Esophagus squamous epithelium (tissue), 5 donors: ENCODE measurements at places on chromosomes 5 and 9. TPM values are rescaled to one million over a fixed set of nuclear protein-coding genes. Genes with fewer than 3 reads are reported as not detected.

DNA sequence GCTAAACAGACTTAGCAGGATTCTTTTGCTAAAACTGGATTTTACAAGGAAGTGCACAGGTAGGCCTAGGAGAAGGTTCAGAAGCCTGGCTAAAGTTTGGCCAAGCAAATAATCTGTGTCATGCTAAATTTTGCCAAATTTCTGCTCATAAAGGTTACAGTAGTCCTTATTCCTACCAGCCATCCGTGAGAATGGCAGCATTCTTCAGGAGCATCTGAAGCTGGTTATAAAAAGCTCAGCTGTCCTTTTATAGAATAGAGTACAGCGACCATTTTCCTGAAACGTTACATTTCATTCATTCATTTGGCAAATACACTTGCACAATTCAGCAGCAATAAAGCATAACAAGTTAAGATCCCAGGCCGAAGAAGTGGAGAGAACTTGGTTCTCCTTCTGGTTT is 6.9 kb downstream of the GSN start:
- no peak for DNase-seq
- H3K27me3 ChIP-seq: no peaks in the 10 kb centered on the region
- no peak overlapping the region for H3K4me3 ChIP-seq
- H3K4me1 ChIP-seq: peaks cover 34% of the 10 kb centered on the region

GRCh38 chr9:11931109-11931508 is 762.1 kb upstream of the TYRP1 start:
- no peaks in the 10 kb centered on the region for H3K4me1 ChIP-seq
- no peaks in the 10 kb centered on the region for H3K27me3 ChIP-seq
- no peak overlapping the region for H3K27ac ChIP-seq
- DNase-seq: no peak
- no peaks in the 10 kb centered on the region for H3K36me3 ChIP-seq

- no peaks in the 10 kb centered on the region for H3K27me3 ChIP-seq
- no peak overlapping the region for H3K27ac ChIP-seq
- H3K36me3 ChIP-seq: no peaks in the 10 kb centered on the region
- H3K4me1 ChIP-seq: no peaks in the 10 kb centered on the region
- no peak overlapping the region for H3K4me3 ChIP-seq
These were observed 501.0 kb downstream of the BNC2 start for GRCh38 chr9:16369427-16369826.

PKD2L2 gene
- not detected for total RNA-seq

GRCh38 chr9:136437839-136438547 is 1.7 kb downstream of the INPP5E start:
- H3K27me3 ChIP-seq: no peaks in the 10 kb centered on the region
- DNase-seq: no peak
- H3K4me3 ChIP-seq: peak overlapping the region; percentile 99

- no peak for DNase-seq
- H3K27me3 ChIP-seq: no peaks in the 10 kb centered on the region
- no peaks in the 10 kb centered on the region for H3K36me3 ChIP-seq
- H3K4me3 ChIP-seq: no peak overlapping the region
- no peaks in the 10 kb centered on the region for H3K4me1 ChIP-seq
These were observed 20.0 kb upstream of the RGMB start for GRCh38 chr5:98753507-98753906.

GIN1 gene
- 6.8 TPM for total RNA-seq

DNA sequence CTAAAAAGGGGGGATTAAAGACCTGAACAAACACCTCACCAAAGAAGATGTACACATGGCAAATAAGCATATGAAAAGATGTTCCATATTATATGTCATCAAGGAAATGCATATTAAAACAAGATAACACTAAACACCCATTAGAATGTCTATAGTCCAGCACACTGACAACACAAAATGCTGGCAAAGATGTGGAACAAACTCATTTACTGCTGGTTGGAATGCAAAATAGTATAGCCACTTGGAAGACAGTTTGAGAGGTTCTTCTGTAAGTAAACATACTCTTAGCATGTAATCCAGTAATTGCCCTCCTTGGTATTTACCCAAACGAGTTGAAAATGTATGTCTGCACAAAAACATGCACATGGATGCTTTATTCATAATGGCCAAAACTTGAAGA is 73.6 kb downstream of the RGMB start:
- H3K36me3 ChIP-seq: no peaks in the 10 kb centered on the region
- H3K4me3 ChIP-seq: no peak overlapping the region
- H3K27me3 ChIP-seq: no peaks in the 10 kb centered on the region
- DNase-seq: no peak
- H3K27ac ChIP-seq: no peak overlapping the region
- no peaks in the 10 kb centered on the region for H3K4me1 ChIP-seq

NOTCH1 gene
- 33.9 TPM for total RNA-seq

PLPP7 gene
- total RNA-seq: 0.40 TPM

DNA sequence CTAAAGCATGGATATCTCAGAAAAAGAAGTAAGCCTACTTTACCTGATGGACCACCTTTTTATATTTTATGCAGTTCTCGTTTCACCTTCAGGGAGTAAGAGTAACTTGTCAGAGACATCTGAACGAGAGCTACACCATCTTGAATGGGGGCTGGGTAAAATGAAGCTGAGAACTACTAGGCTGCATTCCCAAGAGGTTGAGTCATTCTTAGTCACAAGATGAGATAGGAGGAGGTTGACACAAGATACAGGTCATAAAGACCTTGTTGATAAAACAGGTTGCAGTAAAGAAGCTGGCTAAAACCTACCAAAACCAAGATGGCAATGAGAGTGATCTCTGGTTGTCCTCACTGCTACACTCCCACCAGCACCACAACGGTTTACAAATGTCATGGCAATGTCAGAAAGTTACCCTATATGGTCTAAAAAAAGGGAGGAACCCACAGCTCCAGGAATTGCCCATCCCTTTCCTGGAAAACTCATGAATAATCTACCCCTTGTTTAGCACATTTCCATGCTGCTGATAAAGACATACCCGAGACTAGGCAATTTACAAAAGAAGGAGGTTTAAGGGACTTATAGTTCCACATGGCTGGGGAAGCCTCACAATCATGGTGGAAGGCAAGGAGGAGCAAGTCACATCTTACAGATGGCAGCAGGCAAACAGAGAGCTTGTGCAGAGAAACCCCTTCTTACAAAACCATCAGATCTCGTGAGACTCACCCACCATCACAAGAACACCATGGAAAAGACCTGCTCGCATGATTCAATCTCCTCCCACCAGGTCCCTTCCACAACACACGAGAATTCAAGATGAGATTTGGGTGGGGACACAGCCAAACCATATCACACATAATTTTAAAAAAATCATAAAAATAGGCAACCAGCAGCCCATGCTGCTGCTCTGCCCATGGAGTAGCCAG is 62.5 kb downstream of the GIN1 start:
- H3K36me3 ChIP-seq: no peaks in the 10 kb centered on the region
- DNase-seq: no peak
- no peaks in the 10 kb centered on the region for H3K4me1 ChIP-seq
- no peaks in the 10 kb centered on the region for H3K27me3 ChIP-seq

DNA sequence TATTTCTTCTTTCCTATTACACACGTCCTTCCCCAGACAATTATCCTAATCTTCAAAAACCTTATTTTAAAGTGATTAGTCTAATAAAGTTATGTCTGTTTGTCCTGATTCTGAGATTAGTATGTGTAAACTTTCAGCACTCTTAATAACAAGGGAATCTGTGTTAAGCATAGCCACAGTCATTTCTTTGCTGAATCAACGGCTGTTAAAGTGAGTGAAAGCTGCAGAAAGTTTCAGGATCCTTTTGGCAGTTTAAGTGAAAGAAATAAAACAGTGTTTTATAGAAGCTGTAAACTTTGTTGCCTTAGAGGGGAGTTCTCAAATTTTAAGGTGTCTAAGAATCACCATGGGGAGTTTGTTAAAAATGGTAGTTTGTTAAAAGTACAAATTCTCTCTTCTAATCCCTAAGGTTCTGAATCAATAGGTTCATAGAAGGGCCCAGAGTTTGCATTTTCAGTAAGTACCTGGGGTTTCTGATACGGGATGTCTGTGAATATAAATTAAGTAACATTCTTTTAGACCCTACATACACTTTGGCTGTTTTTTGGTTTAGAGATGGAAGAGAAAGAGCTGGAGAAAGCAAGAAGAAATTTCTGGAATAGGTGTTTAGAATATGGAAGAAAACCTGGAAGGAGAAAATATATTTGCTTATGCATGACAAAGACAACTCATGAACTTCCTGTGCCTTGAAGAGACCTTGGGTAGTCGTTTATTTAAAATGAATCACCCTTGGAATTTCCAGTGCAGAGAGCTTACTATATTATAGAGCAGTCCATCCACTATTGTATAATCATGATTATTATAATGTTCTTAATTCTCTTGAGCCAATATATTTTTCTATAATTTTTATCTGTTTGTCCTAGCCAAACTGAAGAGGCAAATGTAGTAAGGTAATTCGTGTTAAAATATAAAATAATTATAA is 45.7 kb downstream of the SCAMP1 start:
- H3K4me1 ChIP-seq: no peaks in the 10 kb centered on the region
- no peak overlapping the region for H3K27ac ChIP-seq
- no peak overlapping the region for H3K4me3 ChIP-seq
- DNase-seq: no peak
- H3K27me3 ChIP-seq: no peaks in the 10 kb centered on the region
- no peaks in the 10 kb centered on the region for H3K36me3 ChIP-seq

FBP2 gene
- total RNA-seq: 0.38 TPM

GRCh38 chr5:2003690-2004365 is 121.1 kb upstream of the IRX4 start:
- H3K4me3 ChIP-seq: no peak overlapping the region
- no peak overlapping the region for H3K27ac ChIP-seq
- no peaks in the 10 kb centered on the region for H3K27me3 ChIP-seq
- DNase-seq: no peak
- H3K4me1 ChIP-seq: peaks cover 4% of the 10 kb centered on the region

DNA sequence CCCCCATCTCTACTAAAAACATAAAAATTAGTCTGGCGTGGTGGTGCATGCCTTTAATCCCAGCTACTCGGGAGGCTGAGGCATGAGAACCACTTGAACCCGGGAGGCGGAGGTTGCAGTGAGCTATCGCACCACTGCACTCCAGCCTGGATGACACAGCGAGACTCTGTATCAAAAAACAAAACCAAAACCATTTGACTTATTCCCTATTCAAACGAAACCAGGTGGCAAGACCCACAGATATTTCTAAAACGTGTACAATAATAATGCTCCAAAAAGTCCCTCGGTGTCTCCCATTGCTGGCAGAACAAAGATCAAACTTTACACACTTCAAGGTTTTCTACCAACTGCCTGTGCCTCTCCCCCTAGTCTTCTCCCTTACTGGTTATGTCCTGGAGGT is 29.8 kb downstream of the HMGCR start:
- no peak overlapping the region for H3K4me3 ChIP-seq
- H3K27me3 ChIP-seq: no peaks in the 10 kb centered on the region
- H3K4me1 ChIP-seq: peaks cover 16% of the 10 kb centered on the region
- H3K27ac ChIP-seq: no peak overlapping the region

DNA sequence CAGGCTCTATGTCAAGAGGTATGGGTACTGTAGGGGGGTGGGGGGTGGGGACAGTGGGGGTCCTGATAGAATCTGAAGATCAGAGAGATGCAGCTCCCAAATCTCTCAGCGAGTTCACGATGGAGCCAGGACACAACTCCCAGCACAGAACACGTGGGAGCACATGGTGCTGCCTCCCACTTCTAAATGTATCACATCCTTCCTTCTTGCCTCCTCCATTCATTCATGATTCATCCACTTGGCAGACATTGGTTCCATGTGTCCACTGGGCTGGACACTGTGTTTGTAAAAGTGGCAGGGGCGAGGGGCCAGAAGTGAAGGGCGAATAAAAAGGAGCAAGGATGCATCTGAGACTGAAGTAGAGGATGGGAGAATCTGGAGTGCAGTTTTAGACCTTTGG is 33.9 kb downstream of the SH3TC2 start:
- no peak for DNase-seq
- no peaks in the 10 kb centered on the region for H3K4me1 ChIP-seq
- no peak overlapping the region for H3K27ac ChIP-seq
- H3K4me3 ChIP-seq: no peak overlapping the region
- H3K36me3 ChIP-seq: peaks cover 13% of the 10 kb centered on the region

DNA sequence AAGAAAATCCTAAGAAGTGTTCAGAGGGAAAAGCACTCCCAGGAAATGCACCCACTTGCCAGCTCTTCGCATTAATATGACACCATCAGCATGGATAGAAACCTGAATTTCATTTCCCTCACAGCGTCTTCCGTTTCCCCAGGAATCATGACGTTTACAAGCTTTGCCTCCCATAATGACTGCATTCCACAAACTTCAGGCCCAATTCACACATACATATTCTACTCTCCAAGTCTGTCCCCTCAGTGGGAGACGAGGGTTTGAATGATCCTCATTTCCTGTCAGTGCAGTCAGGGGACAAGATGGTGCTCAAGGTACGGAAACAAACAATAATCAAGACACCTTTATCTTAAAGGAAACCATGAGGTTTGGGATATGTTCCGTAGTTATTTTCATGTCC is 44.9 kb upstream of the MAN2A1 start:
- no peaks in the 10 kb centered on the region for H3K4me1 ChIP-seq
- H3K36me3 ChIP-seq: no peaks in the 10 kb centered on the region
- no peak overlapping the region for H3K4me3 ChIP-seq
- no peak overlapping the region for H3K27ac ChIP-seq

CNTFR gene
- 0.40 TPM for total RNA-seq

GRCh38 chr9:68522131-68522530 is 18.6 kb downstream of the TMEM252 start:
- H3K4me3 ChIP-seq: no peak overlapping the region
- H3K27me3 ChIP-seq: no peaks in the 10 kb centered on the region
- DNase-seq: no peak
- H3K27ac ChIP-seq: peak overlapping the region; percentile 62
- no peaks in the 10 kb centered on the region for H3K36me3 ChIP-seq
- H3K4me1 ChIP-seq: peaks cover 36% of the 10 kb centered on the region

- no peak overlapping the region for H3K27ac ChIP-seq
- no peak for DNase-seq
- H3K27me3 ChIP-seq: no peaks in the 10 kb centered on the region
- no peaks in the 10 kb centered on the region for H3K4me1 ChIP-seq
- no peak overlapping the region for H3K4me3 ChIP-seq
These were observed 15.5 kb downstream of the TYRP1 start for GRCh38 chr9:12708562-12709298.

DNA sequence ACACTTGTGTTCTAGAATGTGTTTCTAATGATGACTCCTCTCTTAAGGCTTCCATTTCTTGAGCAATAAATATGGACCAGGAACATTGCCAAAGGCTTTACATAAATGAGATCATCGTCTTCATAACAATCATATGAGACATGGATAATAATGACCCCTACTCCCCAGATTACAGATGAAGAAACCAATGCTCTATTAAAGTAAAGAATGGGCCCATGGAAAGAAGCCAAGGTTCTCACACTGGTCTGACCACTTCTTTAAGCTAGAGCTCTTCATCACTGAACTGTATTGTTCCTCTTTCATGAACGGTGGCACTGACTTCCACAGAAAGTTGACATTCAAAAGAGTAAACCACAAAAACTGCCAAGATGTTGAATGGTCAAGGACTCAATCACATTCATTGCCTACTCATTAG is 65.3 kb downstream of the MARCHF3 start:
- H3K4me3 ChIP-seq: no peak overlapping the region
- no peaks in the 10 kb centered on the region for H3K4me1 ChIP-seq
- no peak overlapping the region for H3K27ac ChIP-seq
- H3K36me3 ChIP-seq: no peaks in the 10 kb centered on the region

HAPLN1 gene
- 0.12 TPM for total RNA-seq

ADGRD2 gene
- total RNA-seq: not detected

- H3K27ac ChIP-seq: peak overlapping the region; percentile 99
- H3K36me3 ChIP-seq: peaks cover 12% of the 10 kb centered on the region
- peaks cover 95% of the 10 kb centered on the region for H3K4me1 ChIP-seq
- H3K4me3 ChIP-seq: no peak overlapping the region
- DNase-seq: no peak
These were observed 32.7 kb downstream of the IER5L start for GRCh38 chr9:129145316-129145715.

GRCh38 chr9:20985851-20986600 is 45.4 kb downstream of the HACD4 start:
- no peak overlapping the region for H3K4me3 ChIP-seq
- H3K36me3 ChIP-seq: no peaks in the 10 kb centered on the region
- H3K27me3 ChIP-seq: no peaks in the 10 kb centered on the region
- no peak for DNase-seq
- no peak overlapping the region for H3K27ac ChIP-seq

CORO2A gene
- total RNA-seq: 26.5 TPM
